ENCODE measurements at places on chromosomes 2 and 18.

DNA sequence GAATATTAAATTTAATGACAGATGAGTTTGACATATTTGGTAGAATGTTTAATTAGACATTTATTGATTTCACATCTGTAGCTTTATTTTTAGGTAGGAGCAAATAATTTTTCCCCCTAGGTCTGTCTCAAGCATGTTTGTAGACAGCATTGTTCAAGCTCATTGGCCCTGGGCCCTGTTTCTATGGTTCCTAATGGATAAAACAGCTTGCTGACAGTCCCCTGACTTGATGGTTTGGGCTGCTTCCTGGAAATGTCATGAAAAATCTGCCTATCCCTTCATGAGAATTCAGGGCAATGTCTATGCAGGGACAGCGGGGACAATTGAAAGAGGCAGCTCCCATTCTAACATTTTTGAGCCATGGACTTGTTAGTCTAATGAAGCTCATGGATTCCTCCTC lies 14.6 kb upstream of the MEP1B start:
- DNase-seq, result no peak

GRCh38 chr2:62486439-62486765 lies 19.6 kb downstream of the TMEM17 start:
- DNase-seq, result no peak

DNA sequence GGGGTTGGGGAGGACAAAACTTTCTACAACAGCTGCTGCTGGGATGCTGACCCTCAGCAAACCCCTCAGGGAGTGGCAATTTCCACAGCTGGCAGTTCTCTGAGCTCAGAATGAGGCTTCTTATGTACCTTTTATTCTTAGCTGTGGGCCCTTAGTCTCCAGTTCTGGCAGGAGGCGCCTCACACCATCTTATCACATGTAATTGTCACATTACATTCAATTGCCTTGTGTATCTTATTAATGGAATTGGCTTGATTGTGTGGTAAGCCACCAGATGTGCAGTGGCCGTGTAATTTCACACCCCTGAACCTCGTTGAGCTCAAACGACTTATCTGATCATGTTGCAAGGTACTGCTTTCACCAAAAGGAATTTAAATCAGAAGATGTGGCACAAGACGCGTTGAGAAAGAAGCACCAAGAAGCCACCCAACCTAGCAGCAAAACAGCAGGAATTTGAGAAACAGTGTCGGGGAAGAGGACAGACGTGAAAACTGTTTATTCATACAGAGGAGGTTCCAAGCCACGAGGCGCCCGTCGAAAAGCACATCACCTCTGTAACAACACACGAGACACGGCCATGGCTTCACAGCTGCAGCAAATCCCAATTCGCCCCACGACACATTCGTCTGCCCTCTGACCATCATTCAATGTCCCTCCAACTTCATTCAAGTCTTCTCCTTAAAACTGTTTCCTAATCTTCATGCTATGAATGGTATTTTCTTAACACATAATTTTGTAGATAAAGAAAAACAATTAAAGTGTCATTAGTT lies 53.6 kb upstream of the LPIN2 start:
- no peak for DNase-seq

GRCh38 chr18:9835825-9836224 lies 49.9 kb upstream of the TXNDC2 start:
- DNase-seq, result no peak

DNA sequence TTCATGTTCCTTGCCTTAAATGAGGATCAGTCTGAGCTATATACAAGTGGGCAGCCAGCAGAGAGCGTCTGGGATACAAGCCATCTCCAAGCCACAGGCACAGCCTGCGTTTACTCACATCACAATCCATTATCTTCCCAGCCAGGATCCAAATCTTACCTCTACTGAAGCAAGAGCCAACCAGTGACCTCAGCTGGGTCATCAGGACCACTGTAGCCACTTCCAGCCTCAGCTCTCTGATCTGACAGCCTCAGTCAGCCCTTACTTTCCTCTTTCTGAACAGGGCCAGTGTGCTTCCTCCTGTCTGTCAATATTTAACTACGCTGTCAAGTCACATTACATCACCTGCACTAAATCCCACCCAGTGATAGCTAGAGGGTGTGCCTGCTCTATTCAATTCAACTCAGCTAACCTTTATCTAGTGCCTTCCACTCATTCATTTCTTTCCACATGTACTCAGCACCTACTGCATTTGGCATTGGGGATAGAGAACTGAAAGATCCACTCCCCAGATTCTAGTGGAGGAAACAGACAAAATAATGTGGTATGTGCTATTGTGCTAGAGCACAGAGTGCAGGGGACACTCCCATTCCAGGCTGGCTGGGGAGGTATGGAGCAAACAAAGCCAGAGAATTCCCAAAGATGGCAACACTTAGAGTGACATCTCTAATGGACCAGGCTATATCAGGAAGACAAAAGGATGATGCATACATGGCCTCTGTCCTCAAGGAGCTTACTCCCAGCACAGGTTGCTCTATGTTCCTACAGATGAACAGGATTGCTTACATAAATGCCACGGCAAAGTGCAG lies 146.5 kb downstream of the NCKAP5 start:
- DNase-seq, result peak; percentile 16

- no peak for DNase-seq
Observed at GRCh38 chr2:168529054-168529833, 73.2 kb downstream of the CERS6 start.

DNA sequence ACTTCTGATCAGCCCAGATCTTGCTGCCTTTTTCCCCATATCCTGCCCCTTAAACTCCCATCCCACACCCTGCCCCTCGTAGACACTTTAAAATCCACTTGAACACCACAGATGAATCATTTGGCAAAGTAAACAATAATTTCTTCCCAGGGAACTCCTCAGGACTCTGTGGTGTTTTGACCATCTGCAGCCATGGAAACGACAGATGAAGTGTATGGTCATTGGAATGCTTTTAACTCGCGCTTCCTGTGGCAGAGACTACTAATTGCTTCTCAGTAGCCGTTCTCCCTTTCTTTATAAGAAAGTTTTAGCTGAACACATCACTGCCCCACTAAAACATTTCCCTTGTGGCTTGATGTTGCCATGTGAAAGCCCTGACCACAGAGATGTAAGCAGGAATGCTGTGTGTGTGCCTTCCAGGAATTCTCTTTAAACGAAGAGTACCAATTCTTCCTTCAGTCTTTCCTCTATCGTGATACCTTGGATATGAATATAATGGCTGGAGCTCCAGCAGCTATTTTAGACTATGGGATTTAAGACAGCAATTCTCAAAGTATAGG lies 92.7 kb upstream of the PARD3B start:
- DNase-seq, result peak; percentile 95

- no peak for DNase-seq
Observed at GRCh38 chr2:7819850-7820249, 862.0 kb upstream of the ID2 start.

GRCh38 chr2:80670763-80671162 lies 366.2 kb upstream of the LRRTM1 start:
- no peak for DNase-seq

DNA sequence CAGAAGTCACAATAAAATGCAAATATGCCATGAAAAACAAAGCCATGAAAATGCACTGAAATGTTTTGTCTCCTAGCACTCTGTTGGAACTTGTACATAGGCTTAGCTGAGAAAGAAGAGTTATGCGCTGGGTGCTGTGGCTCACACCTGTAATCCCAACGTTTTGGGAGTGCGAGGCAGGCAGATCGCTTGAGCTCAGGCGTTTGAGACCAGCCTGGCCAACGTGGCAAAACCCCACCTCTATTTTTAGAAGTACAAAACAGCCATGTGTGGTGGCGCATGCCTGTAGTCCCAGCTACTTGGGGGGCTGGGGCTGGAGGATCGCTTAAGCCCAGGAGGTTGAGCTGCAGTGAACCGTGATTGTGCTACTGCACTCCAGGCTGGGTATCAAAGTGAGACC lies 39.9 kb downstream of the IRS1 start:
- DNase-seq, result no peak

DNA sequence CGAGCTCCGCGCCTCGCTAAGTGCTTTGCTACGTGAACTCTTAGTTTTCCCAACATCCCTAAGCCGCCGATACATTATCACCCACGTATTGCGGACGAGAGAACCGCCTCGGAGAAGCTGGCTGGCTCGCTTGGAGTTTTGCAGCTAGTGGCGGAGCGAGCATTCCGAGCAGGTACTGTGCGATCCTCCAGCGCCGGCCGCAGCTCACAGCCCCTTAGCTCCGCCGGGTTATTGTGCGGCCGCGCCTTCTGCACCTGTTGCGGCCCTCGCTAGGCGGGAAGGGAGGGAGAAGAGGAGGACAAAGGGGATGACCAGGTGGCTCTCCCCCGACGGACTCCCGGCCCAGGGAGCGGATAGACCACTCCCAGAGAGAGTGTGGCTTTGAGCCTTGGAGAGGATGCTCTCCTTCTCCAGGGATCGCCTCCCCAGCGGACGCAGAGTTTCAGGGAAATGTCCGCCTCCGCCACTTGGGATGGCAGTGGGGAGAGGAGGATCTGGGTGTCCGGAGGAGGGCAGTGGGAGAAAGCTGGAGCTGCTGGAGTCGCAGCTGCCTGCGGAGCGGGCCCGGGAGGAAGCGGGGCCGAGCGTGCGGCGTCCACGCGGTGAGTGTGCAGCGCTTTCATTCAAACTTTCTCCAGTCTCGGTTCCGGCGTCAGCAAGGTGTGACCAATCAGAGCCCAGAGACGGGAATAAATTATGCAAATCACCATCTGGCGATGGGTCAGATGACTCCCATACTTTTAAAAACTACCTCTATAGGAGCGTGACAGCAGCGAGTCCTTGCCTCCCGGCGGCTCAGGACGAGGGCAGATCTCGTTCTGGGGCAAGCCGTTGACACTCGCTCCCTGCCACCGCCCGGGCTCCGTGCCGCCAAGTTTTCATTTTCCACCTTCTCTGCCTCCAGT lies at the start of gene LIPG:
LIPG (plus strand) TSS at position 769 of the 905 bp plus-strand sequence. CDS start 252 bp downstream, outside the sequence.
- DNase-seq, result peak; percentile 33

- DNase-seq, result no peak
Observed at GRCh38 chr18:78856569-78857313, 122.9 kb upstream of the SALL3 start.

DNA sequence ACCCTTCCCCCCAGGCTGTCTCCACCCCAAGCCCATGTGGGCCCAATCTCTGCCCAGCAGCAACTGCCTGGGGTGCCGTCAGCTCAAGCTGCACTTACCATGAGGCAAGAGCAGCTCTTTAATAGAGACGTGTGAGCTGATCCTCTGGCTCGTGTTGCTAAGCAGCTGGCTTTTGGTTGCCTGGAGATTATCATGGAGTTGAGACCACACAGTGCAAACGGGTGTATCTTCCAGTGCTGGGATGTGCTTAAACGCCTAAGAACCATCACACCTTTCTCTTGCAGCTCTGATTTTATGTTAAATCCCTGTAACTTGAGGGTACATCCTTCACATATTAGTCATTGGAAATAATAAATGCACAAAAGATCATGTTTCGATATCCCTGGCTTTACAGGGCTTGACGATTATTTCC lies 271.1 kb downstream of the PRKCE start:
- no peak for DNase-seq

- peak; percentile 21 for DNase-seq
Observed at GRCh38 chr2:170073288-170073687, 104.7 kb upstream of the MYO3B start.

DNA sequence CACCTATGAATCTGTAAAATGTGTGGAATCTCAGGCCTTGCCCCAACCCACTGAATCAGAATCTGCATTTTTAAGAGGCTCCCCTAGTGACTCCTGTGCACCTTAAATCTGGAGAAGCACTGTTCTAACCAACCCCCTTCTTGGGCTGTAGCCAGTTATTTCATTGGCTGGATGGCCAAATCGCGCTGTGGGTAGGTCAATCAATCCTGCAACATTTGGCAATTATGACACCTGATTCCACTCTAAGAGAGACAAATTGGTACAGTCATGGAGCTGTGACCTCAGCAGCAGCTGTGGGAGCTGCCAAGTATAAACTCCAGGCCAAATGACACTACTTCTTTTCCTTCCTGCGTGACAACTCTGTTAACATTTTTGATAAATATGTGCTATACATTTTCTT lies 208.7 kb downstream of the CLIP4 start:
- peak; percentile 45 for DNase-seq

- no peak for DNase-seq
Observed at GRCh38 chr2:239679755-239680154, 278.9 kb upstream of the HDAC4 start.
